ENCODE measurements at places on chromosomes 7 and 10. TPM values are rescaled to one million over a fixed set of nuclear protein-coding genes. Genes with fewer than 3 reads are reported as not detected.

The RADIL gene
- polyA plus RNA-seq = 0.25 TPM

The TRPV5 gene
- polyA plus RNA-seq = not detected

The DYNC1I1 gene
- polyA plus RNA-seq = 7.4 TPM

The SCD gene
- polyA plus RNA-seq = 1.6 TPM

- DNase-seq = no peak
Measured at GRCh38 chr10:127033216-127034033, 128.2 kb downstream of the DOCK1 start.

GRCh38 chr10:89207181-89207800 lies at the start of gene CH25H:
TSS of gene CH25H (minus strand) at chr10:89207317. CDS start at chr10:89207292, 25 bp downstream.
- peak; percentile 85 for DNase-seq

All from aorta (tissue), 5 donors.